Mesothelial cell of epicardium (in vitro differentiated cells): ENCODE measurements at places on chromosomes 16 and 17. TPM values are rescaled to one million over a fixed set of nuclear protein-coding genes. Genes with fewer than 3 reads are reported as not detected.

DNA sequence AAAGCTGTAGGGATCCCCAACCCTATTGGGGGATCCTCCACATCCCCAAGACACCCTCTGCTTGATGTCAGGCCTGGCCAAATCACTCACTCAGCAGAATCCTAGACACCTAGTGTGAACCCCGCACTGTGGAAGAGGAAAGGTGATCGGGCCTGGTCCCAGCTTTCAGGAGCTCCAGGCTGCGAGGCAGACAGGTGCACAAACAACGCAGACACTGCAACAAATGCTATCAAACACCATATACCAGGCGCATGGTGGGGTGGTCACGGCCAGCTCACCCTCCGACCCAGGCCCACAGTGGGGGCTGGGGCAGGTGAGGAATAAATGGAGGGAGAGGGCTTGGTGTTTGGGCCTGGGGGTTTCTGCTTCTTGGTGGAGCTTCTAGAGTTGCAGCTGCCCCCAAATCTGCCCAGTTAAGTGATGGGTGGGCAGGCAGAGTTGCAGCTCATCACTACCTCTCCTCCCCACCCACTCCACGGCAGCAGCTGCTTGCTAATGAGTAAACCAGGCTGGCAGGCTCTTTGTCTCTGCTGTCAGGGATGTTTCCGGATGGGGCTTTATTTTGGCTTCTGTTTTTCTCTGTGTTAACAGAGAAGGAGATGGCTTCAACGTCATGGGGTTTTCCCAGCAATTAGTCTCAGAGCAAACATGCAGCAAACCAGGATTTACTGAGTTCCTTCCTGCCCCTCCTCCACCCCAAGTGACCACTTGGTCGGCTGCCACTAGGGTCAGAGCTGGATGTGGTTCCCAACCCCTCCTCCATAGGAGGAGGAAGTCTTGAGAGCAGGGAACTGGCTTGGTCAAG is 46.6 kb downstream of the PECAM1 start:
- no peak overlapping the region for H3K27ac ChIP-seq
- H3K36me3 ChIP-seq, result no peaks in the 10 kb centered on the region
- H3K27me3 ChIP-seq, result no peaks in the 10 kb centered on the region
- no peak for DNase-seq
- H3K4me1 ChIP-seq, result peaks cover 6% of the 10 kb centered on the region

Gene FOXF1
- total RNA-seq, result 1.9 to 2.6 TPM (median 1.9 TPM) in 3 replicates

GRCh38 chr17:43946781-43947180 is 4.5 kb upstream of the PPY start:
- peaks cover 35% of the 10 kb centered on the region for H3K27me3 ChIP-seq
- H3K4me1 ChIP-seq, result peaks cover 10% of the 10 kb centered on the region
- no peaks in the 10 kb centered on the region for H3K36me3 ChIP-seq
- no peak overlapping the region for H3K4me3 ChIP-seq
- DNase-seq, result no peak
- H3K27ac ChIP-seq, result no peak overlapping the region

- H3K27me3 ChIP-seq, result no peaks in the 10 kb centered on the region
- no peak for DNase-seq
- no peak overlapping the region for H3K27ac ChIP-seq
- H3K36me3 ChIP-seq, result no peaks in the 10 kb centered on the region
- H3K4me1 ChIP-seq, result no peaks in the 10 kb centered on the region
- no peak overlapping the region for H3K4me3 ChIP-seq
Observed at GRCh38 chr17:70629902-70630301, 460.6 kb downstream of the KCNJ2 start.

GRCh38 chr17:28849281-28849680 is 5.5 kb upstream of the ERAL1 start:
- no peak for DNase-seq
- no peaks in the 10 kb centered on the region for H3K27me3 ChIP-seq
- no peak overlapping the region for H3K27ac ChIP-seq
- H3K4me3 ChIP-seq, result no peak overlapping the region
